H9 (cell line): ENCODE measurements at places on chromosomes 1 and 21. TPM values are rescaled to one million over a fixed set of nuclear protein-coding genes. Genes with fewer than 3 reads are reported as not detected.

DNA sequence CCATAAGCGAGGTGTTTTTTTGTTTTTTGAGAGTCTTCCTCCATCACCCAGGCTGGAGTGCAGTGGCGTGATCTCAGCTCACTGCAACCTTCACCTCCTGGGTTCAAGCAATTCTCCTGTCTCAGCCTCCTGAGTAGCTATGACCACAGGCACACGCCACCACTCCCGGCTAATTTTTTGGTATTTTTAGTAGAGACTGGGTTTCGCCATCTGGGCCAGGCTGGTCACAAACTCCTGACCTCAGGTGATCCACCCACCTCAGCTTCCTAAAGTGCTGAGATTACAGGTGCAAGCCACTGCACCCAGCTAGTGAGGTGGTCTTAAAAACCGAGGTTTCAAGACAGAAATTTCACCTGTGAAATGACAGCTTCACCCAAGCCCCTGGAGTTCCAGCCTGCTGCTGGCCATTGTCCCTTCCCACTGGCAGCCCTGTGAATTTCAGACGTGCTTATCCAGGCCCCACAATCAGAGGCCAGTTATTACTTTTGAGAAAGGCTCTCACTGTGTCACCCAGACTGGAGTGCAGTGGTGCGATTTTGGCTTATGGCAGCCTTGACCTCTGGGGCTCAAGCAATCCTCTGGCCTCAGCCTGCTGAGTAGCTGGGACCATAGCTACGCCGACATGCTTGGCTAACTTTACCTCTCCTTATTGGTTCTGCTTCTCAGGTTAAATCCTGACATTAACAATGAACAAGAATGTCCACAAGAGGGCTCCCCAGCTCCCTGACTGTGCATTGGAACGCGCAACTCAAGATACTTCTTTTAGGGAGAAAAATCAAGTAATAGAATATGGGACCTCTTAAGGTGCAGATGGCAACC lies 19.4 kb downstream of the ENO1 start:
- H3K4me1 ChIP-seq = no peaks in the 10 kb centered on the region
- no peaks in the 10 kb centered on the region for H3K27me3 ChIP-seq
- H3K4me3 ChIP-seq = no peak overlapping the region
- peaks cover 51% of the 10 kb centered on the region for H3K36me3 ChIP-seq

DNA sequence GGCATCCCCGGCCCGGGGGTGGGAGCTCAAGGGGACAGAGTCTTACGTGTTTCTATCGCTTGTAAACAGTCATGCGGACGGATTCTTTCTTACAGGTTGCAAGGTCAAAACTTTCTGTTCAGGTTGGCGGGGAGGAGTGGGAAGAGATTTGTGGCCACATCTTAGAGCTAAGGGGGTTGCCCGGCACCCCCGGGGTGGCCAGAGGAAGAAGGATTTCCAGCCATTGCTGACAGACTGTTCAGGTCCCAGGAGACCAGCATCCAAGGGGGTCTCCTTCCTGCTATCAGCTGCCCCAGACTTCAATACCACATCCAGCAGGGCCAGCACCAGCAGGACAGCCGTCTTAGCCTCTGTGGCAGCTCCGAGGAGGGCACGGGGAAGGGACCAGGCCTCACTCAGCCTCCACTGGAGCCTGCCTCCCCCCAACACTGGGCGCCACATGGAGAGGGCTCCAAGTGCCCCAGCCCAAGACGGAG lies 52.0 kb downstream of the KIF21B start:
- peaks cover 5% of the 10 kb centered on the region; the same call in 2 of the 3 replicates for H3K36me3 ChIP-seq
- H3K4me3 ChIP-seq = no peak overlapping the region
- DNase-seq = no peak
- no peak overlapping the region for H3K27ac ChIP-seq
- H3K27me3 ChIP-seq = no peaks in the 10 kb centered on the region

DNA sequence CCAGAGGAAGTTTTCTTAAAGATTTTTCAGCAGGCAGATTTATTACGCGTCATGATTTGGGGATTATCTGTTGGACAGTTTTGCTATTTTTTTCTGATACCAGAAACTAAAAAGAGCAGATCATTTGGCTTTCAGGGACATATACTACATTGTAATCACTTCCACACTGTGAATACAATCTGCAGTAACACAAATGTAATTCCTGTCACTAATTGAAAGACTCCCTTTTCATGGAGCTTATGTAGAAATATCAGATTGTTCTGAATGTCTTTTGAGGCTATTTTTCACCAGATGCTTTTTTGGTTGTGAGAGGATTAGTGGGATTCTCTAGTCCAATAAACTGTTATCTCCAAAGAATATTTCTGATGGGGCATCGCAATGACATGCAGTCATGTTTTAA lies 464.2 kb downstream of the DISC1 start:
- no peak for DNase-seq
- no peak overlapping the region for H3K27ac ChIP-seq
- H3K4me3 ChIP-seq = no peak overlapping the region
- H3K27me3 ChIP-seq = no peaks in the 10 kb centered on the region
- no peaks in the 10 kb centered on the region for H3K4me1 ChIP-seq

GRCh38 chr1:233605205-233605604 lies 8.7 kb upstream of the KCNK1 start:
- no peak for DNase-seq
- no peaks in the 10 kb centered on the region for H3K27me3 ChIP-seq
- no peak overlapping the region for H3K27ac ChIP-seq
- H3K4me1 ChIP-seq = no peaks in the 10 kb centered on the region
- H3K4me3 ChIP-seq = no peak overlapping the region
- no peaks in the 10 kb centered on the region for H3K36me3 ChIP-seq

- no peak overlapping the region for H3K27ac ChIP-seq
- DNase-seq = no peak
- no peak overlapping the region for H3K4me3 ChIP-seq
- peaks cover 8% of the 10 kb centered on the region; the same call in 1 of the 2 replicates for H3K4me1 ChIP-seq
- H3K27me3 ChIP-seq = no peaks in the 10 kb centered on the region
Observed at GRCh38 chr1:234718496-234719453, 108.8 kb upstream of the IRF2BP2 start.

DNA sequence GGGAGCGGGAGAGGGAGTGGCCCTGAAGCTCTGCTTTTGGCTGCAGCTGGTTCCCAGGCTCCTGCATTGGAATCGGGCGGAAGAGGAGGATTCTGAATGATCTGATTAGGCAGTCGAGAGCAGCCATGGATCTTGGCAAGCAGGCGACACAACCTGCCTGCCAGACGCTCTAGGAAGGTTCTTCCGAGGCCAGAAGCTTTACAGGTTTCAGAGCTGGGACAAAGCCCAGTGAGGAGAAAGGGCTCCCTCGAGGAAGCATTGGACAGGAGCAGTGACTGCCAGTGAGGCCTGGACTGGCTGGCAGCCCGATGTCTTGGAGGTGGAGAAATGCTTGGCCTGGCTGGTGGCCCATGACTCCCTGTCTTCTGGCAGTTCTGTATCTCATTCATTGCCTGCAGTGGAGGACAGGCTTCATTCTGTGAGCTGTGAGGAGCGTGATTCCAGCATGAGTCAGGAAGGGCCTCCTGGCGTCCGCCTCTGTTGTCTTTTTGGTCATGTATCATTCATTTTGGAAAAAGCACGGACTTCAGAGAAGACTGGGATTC lies 132.7 kb upstream of the IPO9 start:
- no peaks in the 10 kb centered on the region for H3K36me3 ChIP-seq
- no peak overlapping the region for H3K4me3 ChIP-seq
- H3K27ac ChIP-seq = no peak overlapping the region

- no peak overlapping the region for H3K4me3 ChIP-seq
- H3K36me3 ChIP-seq = no peaks in the 10 kb centered on the region
- peak; percentile 60 for DNase-seq
- no peak overlapping the region for H3K27ac ChIP-seq
- no peaks in the 10 kb centered on the region; the same call in 1 of the 2 replicates for H3K27me3 ChIP-seq
Observed at GRCh38 chr1:34787461-34788420, 5.1 kb upstream of the GJA4 start.

DNA sequence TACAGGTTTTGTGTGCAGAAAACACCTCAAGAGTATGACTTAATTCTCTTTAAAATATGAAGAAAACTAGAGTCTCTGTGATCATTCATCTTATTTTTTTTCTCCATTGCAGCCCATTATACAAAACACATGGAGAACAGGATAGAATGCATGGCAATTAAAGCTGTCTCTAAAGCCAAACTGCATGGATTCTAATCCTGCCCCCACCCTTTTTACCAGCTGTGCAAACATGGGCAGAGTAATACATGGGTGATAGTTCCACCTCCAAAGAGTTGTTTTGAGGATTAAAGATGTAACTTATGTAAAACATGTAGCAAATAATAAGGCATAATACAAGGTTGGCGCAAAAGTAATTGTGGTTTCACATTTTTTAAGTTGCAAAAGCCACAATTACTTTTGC lies 114.4 kb downstream of the CLEC20A start:
- no peaks in the 10 kb centered on the region for H3K36me3 ChIP-seq
- no peak overlapping the region for H3K27ac ChIP-seq
- no peak overlapping the region for H3K4me3 ChIP-seq
- no peaks in the 10 kb centered on the region; the same call in 1 of the 2 replicates for H3K4me1 ChIP-seq

GRCh38 chr1:156920233-156921052 lies at the start of gene LRRC71:
TSS of gene LRRC71 (plus strand) at chr1:156920632. CDS start at chr1:156920804, 172 bp downstream.
- H3K36me3 ChIP-seq = no peaks in the 10 kb centered on the region; the same call in 2 of the 3 replicates
- H3K27me3 ChIP-seq = peaks cover 50% of the 10 kb centered on the region
- H3K27ac ChIP-seq = no peak within 1 kb of the TSS
- peak; percentile 87 for DNase-seq

GRCh38 chr1:16224472-16224871 lies 12.0 kb upstream of the ARHGEF19 start:
- DNase-seq = no peak
- H3K36me3 ChIP-seq = no peaks in the 10 kb centered on the region
- H3K4me1 ChIP-seq = no peaks in the 10 kb centered on the region
- no peak overlapping the region for H3K27ac ChIP-seq

GRCh38 chr1:217190359-217190758 lies 440.5 kb downstream of the GPATCH2 start:
- H3K4me3 ChIP-seq = no peak overlapping the region
- no peak for DNase-seq
- H3K4me1 ChIP-seq = no peaks in the 10 kb centered on the region
- H3K27ac ChIP-seq = no peak overlapping the region
- peaks cover 6% of the 10 kb centered on the region for H3K36me3 ChIP-seq
- H3K27me3 ChIP-seq = no peaks in the 10 kb centered on the region

- H3K4me1 ChIP-seq = no peaks in the 10 kb centered on the region
- H3K27ac ChIP-seq = no peak overlapping the region
- no peaks in the 10 kb centered on the region for H3K27me3 ChIP-seq
- no peak overlapping the region for H3K4me3 ChIP-seq
- no peak for DNase-seq
Observed at GRCh38 chr1:223765719-223766340, 53.5 kb downstream of the CAPN2 start.

DNA sequence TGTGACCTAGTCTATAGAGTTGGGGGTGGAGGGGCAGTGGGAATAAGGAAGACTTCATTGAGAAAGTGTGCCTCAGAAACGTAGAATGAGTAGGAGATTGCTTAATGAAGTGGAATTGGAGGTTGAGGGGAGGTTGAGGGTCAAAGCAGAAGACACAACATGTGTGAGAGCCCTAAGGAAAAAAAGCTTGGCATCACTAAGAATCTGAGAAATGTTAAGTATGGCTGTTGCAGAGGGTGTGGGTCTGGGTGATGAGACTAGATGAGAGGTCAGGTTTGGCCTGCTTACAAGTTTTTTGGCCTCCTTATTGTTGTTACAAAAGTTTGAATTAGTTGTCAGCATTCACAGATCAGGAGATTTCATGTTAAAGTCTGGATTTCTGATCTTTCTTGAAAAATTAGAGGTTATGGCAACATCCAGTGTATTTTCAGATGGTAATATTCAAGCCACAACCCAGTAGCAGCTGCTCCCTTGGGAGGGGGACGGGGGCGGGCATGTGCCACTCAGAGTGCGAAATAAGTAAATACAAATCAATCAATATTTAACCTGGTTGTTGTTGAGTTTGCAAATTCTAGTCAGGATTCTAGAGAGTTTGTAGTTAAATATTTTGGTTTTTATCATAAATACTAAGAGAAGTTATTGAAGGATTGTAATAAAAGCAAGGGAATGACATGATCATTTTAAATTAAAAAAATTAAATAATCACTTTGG lies 4.3 kb downstream of the MAN1A2 start:
- H3K27me3 ChIP-seq = no peaks in the 10 kb centered on the region
- no peak overlapping the region for H3K27ac ChIP-seq
- H3K36me3 ChIP-seq = no peaks in the 10 kb centered on the region
- no peak overlapping the region for H3K4me3 ChIP-seq

GRCh38 chr1:210340841-210341240 lies 12.1 kb downstream of the HHAT start:
- no peaks in the 10 kb centered on the region for H3K36me3 ChIP-seq
- no peak overlapping the region for H3K27ac ChIP-seq
- no peak overlapping the region for H3K4me3 ChIP-seq
- H3K4me1 ChIP-seq = no peaks in the 10 kb centered on the region

DNA sequence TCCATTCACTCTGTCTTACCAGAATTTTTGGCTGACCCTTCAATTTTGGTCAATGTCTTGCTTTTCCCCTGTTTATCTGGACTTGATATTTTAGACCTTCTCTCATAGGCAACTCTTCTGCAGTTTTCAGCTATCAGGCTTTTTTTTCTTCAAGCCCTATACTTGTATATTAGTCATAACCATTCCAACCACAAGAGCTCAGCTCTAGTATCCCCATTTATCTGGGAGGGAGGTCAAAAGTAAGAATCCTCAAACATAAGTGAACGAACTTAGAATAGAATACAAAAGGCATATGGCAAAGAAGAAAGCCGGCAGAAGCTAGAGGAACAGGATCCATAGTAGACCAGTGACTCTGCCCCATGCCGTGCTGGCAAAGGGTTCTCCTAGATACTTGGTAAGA lies 45.9 kb upstream of the TNFSF4 start:
- H3K36me3 ChIP-seq = no peaks in the 10 kb centered on the region
- H3K4me1 ChIP-seq = no peaks in the 10 kb centered on the region
- DNase-seq = no peak
- no peak overlapping the region for H3K27ac ChIP-seq
- no peaks in the 10 kb centered on the region for H3K27me3 ChIP-seq

- DNase-seq = peak; percentile 44
- no peak overlapping the region for H3K4me3 ChIP-seq
- peaks cover 37% of the 10 kb centered on the region for H3K36me3 ChIP-seq
- no peaks in the 10 kb centered on the region for H3K27me3 ChIP-seq
- H3K27ac ChIP-seq = no peak overlapping the region
- no peaks in the 10 kb centered on the region for H3K4me1 ChIP-seq
Observed at GRCh38 chr1:33295023-33295422, 25.9 kb downstream of the A3GALT2 start.

- H3K27me3 ChIP-seq = no peaks in the 10 kb centered on the region
- no peak for DNase-seq
- H3K4me3 ChIP-seq = no peak overlapping the region
- H3K27ac ChIP-seq = no peak overlapping the region
Observed at GRCh38 chr1:109762821-109763645, 690 bp downstream of the EPS8L3 start.

GRCh38 chr1:235945775-235946570 lies 79.3 kb upstream of the LYST start:
- H3K27me3 ChIP-seq = no peaks in the 10 kb centered on the region
- H3K36me3 ChIP-seq = no peaks in the 10 kb centered on the region
- DNase-seq = no peak
- no peak overlapping the region for H3K27ac ChIP-seq
- no peak overlapping the region for H3K4me3 ChIP-seq
- no peaks in the 10 kb centered on the region for H3K4me1 ChIP-seq

GRCh38 chr1:219523411-219523810 lies 89.5 kb downstream of the ZC3H11B start:
- H3K27ac ChIP-seq = no peak overlapping the region
- H3K36me3 ChIP-seq = no peaks in the 10 kb centered on the region; the same call in 1 of the 2 replicates
- no peaks in the 10 kb centered on the region for H3K27me3 ChIP-seq
- H3K4me1 ChIP-seq = no peaks in the 10 kb centered on the region

NUP210L gene
- total RNA-seq = 0.04 TPM in 1 of 2 replicates, not detected in the other

SAMD11 gene
- total RNA-seq = 13.5 and 15.7 TPM in 2 replicates

GPR153 gene
- total RNA-seq = 8.9 and 9.6 TPM in 2 replicates

NUCKS1 gene
- 414 and 427 TPM in 2 replicates for total RNA-seq

TRIM46 gene
- total RNA-seq = 16.5 and 18.4 TPM in 2 replicates

CD34 gene
- total RNA-seq = 0.02 and 0.35 TPM in 2 replicates

HES4 gene
- 3.7 and 4.0 TPM in 2 replicates for total RNA-seq
